Right renal cortex interstitium (tissue), 3 donors: ENCODE measurements at places on chromosomes 3 and 15. TPM values are rescaled to one million over a fixed set of nuclear protein-coding genes. Genes with fewer than 3 reads are reported as not detected.

The FOXL2 gene
- not detected for polyA plus RNA-seq

The OR5K2 gene
- not detected for polyA plus RNA-seq

DNA sequence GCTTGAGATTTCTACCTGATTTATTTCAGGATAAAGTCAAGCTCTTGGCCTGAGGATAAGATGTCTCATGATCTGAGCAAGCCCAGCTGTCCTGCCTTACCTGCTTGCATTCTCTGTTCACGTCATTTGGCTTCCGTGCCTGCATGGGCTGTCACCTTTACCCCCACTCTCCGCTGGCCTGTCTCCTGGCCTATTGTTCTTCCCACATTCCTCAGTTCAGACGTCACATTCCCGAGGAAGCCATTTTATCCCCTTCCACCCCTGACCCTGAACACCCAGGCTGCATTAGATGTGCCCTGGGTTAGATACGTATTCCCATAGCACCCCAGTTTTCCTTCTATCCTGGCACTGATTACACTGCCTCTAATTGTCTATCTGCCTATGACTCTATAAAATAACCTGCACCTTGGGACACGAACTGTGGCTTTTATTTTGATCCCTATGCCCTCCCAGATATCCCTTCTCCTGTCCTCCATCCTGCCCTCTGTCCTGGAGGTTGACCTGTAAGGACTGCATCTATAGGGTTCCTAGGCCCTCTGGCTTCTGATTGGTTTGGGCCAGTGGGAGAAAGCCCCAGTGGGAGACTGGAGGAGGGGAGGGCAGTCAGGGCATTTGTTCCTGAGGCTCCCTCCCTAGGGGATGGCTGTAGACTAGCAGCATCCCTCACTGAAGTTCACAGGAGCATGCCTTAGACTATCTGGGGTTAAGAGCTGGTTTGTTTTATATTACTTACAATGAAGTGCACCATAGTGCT, 19.2 kb upstream of the UBE2Q2 start:
- no peak for DNase-seq

DNA sequence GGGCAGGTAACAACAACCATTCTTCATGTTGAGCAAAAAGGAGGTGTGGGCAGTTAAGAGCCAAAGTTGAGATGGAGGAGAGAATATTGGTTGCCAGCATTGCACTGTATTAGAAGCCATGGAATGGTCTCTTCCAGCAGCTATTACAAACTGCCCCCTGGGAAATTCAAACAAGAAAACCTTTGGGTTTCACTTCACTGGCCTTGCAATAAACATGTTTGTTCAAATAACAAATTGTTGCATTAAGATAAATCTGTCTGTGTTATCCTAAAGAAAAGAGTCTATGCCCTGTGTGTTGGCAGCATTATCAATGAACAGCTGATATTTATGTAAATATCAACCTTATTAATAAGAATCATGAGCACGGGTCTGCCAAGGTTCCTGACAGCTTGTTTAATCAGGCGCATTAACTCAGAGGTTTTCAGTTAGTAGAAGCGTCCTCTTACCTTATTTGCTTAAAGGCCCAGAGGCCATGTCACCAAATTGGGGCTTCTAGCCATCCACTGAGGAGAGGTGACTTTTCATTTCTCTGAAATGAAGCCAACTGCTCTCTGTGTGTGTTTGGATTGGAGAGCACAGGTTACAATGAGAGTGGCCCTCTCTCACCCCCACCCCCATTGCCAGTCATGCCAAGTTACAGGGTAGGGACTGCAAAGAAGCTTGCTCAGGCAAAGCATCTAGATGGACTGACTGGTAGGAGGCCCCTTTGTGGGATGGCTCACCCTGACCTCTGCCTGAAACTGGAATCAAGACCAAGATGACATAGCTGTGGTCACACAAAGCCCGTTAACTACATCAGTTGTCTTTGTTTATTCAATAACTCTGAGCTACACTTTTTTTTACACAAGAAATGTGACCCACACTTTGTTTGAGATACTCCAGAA, 10.5 kb downstream of the FILIP1L start:
- DNase-seq, result no peak

The SIDT1 gene
- 3.0 TPM for polyA plus RNA-seq

DNA sequence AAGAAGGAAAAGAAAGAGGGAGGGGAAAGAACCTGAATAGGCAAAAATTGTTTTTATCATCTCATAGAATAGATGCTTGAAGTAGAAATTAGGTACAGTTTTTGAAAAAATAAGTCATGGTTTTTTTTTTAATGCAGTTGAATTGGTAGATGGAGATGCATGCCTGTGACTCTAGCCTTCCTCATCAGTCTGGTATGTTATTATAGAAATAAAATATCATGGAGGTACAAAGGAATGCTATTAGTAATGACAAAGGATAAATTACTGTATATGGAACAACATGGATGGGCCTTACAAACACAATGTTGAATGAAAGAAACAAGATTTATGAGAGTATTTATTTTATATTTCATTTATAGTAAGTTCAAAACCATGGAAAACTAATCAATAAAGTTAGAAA, 162.4 kb upstream of the GALNT15 start:
- DNase-seq, result no peak

GRCh38 chr3:128484404-128485281, 8.4 kb downstream of the GATA2 start:
- no peak for DNase-seq

GRCh38 chr3:23938688-23939087, 6.4 kb upstream of the NR1D2 start:
- DNase-seq, result no peak

The GADL1 gene
- polyA plus RNA-seq, result 2.6 TPM

DNA sequence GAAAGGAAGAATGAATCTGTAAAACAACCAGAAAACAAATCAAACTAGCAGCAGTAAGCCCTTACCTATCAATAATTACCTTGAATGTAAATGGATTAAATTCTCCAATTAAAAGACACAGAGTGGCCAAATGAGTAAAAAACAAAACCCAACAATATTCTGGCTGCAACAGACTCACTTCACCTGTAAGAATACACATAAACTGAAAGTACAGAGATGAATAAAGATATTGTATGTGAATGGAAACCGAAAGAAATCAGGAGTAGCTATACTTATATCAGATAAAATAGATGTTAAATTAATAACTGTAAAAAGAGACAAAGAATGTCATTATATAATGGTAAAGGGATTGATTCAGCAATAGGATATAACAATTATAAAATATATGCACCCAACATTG, 514.5 kb upstream of the DPPA4 start:
- DNase-seq, result no peak

DNA sequence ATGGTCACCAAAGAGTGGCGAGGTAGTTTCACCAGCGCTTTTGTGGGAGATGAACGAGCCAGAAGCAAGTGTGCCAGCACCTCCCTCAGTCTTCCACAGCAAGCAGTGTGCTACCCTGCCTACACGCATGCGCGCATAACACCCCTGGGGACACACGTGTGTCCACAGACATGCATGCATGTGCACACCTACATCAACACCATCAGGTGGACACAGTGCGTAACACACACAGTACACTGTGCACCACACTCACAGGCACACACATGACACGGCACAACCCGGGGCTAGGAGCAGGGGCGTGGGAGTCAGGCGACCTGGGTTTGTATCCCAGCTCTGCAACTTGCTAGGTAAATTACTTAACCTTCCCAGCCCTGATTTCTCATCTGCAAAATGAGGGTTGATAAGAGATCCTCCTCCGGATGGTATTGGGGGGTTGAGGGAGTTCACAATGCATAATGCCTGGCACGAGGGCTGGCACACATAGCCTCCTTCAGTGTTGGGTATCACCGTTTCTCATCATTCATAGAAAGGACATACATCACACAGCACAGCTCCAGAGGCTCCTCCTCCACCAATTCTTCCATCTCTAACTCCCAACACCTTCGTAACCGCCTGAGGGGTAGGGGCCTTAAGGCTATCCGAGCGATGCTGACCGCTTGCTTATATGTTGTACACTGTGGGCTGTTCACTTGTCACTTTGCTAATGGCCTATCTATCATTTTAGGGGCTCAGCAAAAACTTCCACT, 174.9 kb downstream of the SMAD6 start:
- no peak for DNase-seq

The PPARG gene
- polyA plus RNA-seq, result 33.3 TPM

The SLC9A9 gene
- polyA plus RNA-seq, result 5.8 TPM

The AGBL1 gene
- polyA plus RNA-seq, result 0.08 TPM

- DNase-seq, result no peak
Observed at GRCh38 chr15:95013381-95013780, 782.0 kb downstream of the MCTP2 start.

GRCh38 chr3:148873270-148873927, 8.3 kb downstream of the CPA3 start:
- DNase-seq, result no peak

The ONECUT1 gene
- 0.21 TPM for polyA plus RNA-seq

DNA sequence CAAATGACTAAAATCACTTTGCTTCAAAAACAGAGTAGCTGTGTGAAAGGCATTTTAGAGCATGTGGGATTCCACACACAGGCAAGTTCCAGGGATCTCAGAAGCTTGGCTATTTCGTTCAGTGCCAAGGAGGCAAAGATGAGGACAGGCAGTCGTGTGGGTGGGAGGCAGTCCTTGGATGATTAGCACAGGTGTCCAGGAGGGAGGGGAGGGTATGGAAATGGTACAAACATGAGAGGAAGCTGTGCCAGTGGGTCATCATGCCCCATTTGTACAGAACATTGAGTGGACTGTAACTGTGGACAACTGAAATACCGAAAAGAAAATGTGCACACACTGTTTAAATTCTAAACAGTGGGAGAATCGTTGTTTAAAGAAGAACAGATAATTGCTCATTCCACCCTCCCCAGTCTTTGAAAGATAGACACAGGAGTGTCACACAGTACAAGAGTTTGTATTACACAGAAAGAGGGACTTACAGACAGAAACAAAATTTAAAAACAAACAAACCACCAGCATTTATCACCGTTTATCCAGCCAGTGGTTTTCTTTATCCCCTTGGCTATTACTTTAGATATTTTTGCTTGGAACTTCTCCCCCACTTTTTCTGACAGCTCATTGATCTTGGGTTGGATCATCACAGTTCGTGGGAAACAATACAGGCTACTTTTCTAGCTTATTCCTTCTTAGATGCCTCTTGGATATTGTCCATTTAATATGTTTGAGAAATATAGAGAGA, 122.9 kb downstream of the GREM1 start:
- DNase-seq, result no peak

The PLCB2 gene
- polyA plus RNA-seq, result 8.7 TPM

- DNase-seq, result peak; percentile 74
Observed at GRCh38 chr3:133040696-133041523, 2.7 kb downstream of the TMEM108 start.

DNA sequence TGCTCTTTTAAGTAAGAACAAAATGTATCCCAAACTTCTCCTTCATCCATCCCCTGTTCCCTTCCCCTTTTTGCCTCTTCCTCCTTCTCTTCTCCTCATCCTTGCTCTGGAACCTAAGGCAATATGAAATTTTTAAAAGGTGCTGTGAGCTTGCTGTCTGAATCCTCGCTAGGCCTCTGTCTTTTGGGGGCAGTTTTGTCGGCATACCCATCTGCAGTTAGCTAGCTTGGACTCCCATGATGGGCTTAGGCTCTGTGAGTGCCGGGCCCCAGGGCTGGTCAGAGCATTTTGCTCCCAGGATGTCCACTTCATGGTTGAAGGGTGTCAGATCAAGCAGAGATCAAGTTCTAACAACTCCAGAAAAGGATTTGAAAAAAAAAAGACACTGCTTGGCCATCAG, 18.6 kb downstream of the ZIC1 start:
- no peak for DNase-seq

The RRP9 gene
- polyA plus RNA-seq, result 19.2 TPM

The CNTN4 gene
- polyA plus RNA-seq, result 33.1 TPM

DNA sequence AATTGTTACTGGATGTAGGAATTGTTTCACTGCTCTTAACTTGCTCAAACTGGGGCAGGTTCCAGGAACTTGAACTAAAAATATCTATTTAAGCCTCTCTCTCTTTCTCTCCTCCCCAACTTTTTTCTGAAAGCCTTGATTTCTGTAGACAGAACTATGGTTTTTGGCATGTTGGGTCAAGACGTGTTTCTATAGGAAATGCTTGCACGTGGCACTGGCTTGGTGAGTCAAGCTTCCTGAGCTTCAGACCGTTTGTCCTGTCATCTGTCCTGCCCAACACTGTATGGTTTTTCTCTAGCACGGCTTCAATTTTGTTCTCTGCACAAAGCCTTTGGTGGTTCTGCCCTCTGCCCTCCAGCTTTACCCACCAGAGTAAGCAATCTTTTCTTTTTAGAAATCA, 13.5 kb downstream of the EAF1 start:
- DNase-seq, result no peak

The GOLGA6B gene
- polyA plus RNA-seq, result 0.60 TPM

GRCh38 chr3:141410408-141410807, 42.1 kb downstream of the ZBTB38 start:
- DNase-seq, result no peak

The TTLL13 gene
- 0.12 TPM for polyA plus RNA-seq

DNA sequence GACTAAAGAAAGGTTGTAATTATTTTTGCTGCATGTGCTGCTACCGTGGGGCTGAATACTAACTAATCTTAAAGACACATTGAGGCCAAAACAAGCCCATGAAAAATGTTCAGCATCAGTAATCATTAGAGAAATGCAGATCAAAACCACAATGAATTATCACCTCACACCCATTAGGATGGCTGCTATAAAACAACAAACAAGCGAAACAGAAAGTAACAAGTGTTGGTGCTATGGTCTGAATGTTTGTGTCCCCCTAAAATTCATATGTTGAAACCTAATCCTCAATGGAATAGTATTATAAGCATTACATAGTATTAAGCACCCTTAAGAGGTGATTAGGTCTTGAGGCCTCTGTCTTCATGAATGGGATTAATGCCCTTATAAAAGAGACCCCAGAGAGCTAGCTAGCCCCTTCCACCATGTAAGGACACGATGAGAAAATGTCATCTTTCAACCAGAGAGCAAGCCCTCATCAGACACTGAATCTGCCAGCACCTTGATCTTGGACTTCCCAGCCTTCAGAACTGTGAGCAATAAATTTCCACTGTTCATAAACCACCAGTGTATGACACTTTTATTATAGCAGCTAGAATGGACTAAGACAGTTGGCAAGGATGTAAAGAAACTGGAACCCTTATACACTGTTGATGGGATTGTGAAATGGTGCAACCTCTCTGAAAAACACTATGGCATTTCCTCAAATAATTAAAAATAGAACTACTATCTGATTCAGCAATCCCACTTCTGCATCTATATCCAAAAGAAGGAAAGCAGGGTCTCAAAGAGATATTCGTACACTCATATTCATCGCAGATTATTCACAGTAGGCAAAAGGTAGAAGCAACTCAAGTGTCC, 76.1 kb downstream of the REC114 start:
- no peak for DNase-seq

The CNTN6 gene
- polyA plus RNA-seq, result 2.1 TPM

The IL17RB gene
- 17.3 TPM for polyA plus RNA-seq

- no peak for DNase-seq
Observed at GRCh38 chr3:181565416-181565815, 146.3 kb upstream of the SOX2 start.

DNA sequence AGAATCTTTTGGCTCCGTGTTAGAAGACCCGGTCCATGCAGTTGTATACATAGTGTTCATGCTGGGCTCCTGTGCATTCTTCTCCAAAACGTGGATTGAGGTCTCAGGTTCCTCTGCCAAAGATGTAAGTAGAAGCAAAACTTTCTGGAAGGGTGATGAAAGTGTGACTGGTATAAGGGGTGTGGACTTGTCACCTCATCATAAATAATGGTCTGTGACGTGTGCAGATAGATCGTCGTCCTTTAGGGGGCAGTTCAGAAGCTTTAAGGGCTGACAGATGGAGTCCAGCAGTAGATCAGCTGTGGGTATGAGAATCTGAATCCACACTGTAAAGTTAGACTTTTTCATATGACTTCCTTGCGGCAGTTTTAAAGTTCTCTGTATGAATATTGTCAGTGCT, 15.3 kb downstream of the SEC61A1 start:
- no peak for DNase-seq

The FAM174B gene
- 31.9 TPM for polyA plus RNA-seq

The FGF12 gene
- polyA plus RNA-seq, result 8.6 TPM
